ENCODE measurements at places on chromosomes 11 and 22. TPM values are rescaled to one million over a fixed set of nuclear protein-coding genes. Genes with fewer than 3 reads are reported as not detected.

Gene RIMBP3C
- 0.13 TPM for total RNA-seq

Gene OR2D3
- not detected for total RNA-seq

Gene C1QTNF5
- not detected for total RNA-seq

Gene OR52N4
- not detected for total RNA-seq

Gene PTGDR2
- 0.09 TPM for total RNA-seq

Gene ZDHHC8
- total RNA-seq: 39.3 TPM

Gene CASP4
- 4.4 TPM for total RNA-seq

Gene CERK
- 24.6 TPM for total RNA-seq

Gene GAL
- total RNA-seq: 11.6 TPM

Gene DESI1
- 14.9 TPM for total RNA-seq

Gene LRP4
- total RNA-seq: 7.6 TPM

Gene NLRP10
- not detected for total RNA-seq

Gene SMTNL1
- not detected for total RNA-seq

Gene PHOX2A
- total RNA-seq: not detected

Gene RCOR2
- 0.64 TPM for total RNA-seq

Gene GLYATL2
- total RNA-seq: not detected

Gene APOBEC3C
- total RNA-seq: 29.0 TPM

Gene PRR5L
- 9.2 TPM for total RNA-seq

Gene TRIM49
- not detected for total RNA-seq

Gene TRIM48
- total RNA-seq: not detected

Gene APOA5
- total RNA-seq: not detected

Gene DRAP1
- total RNA-seq: 225 TPM

Gene RAG1
- total RNA-seq: not detected

Gene LRRC10B
- total RNA-seq: 0.11 TPM

Gene MFNG
- total RNA-seq: 2.2 TPM

Gene MAP6
- total RNA-seq: 1.9 TPM

Gene CARD10
- total RNA-seq: 16.7 TPM

Gene CHID1
- 69.4 TPM for total RNA-seq

Gene RIN1
- 35.7 TPM for total RNA-seq

Gene HBG2
- total RNA-seq: not detected

Gene VSIG2
- not detected for total RNA-seq

Gene CD6
- total RNA-seq: 0.15 TPM

Gene MS4A4A
- not detected for total RNA-seq

Gene ANO1
- 1.4 TPM for total RNA-seq

Gene IL17RA
- 5.3 TPM for total RNA-seq

Gene DNAL4
- total RNA-seq: 11.6 TPM

Gene BDNF
- 8.7 TPM for total RNA-seq

Gene IGF2
- 2.1 TPM for total RNA-seq

Gene CBLIF
- total RNA-seq: not detected

Gene OR52I2
- not detected for total RNA-seq

Gene CDC42BPG
- total RNA-seq: 1.7 TPM

Gene CASP5
- total RNA-seq: not detected

Gene SEPTIN5
- total RNA-seq: 10.1 TPM

Gene KCTD14
- 1.7 TPM for total RNA-seq

Gene LARGE1
- 2.4 TPM for total RNA-seq

Gene NLRP6
- not detected for total RNA-seq

Gene PKNOX2
- total RNA-seq: not detected

Gene OR4C45
- not detected for total RNA-seq

Gene ADORA2A
- 0.69 TPM for total RNA-seq

Gene CCDC15
- total RNA-seq: 0.71 TPM

Gene FADS3
- 68.0 TPM for total RNA-seq

Gene TMEM191C
- 1.0 TPM for total RNA-seq

Gene UCP3
- 1.4 TPM for total RNA-seq

Gene SPA17
- total RNA-seq: 15.7 TPM

Gene PTPRJ
- 53.4 TPM for total RNA-seq
